ENCODE measurements at places on chromosomes 7 and 10.

DNA sequence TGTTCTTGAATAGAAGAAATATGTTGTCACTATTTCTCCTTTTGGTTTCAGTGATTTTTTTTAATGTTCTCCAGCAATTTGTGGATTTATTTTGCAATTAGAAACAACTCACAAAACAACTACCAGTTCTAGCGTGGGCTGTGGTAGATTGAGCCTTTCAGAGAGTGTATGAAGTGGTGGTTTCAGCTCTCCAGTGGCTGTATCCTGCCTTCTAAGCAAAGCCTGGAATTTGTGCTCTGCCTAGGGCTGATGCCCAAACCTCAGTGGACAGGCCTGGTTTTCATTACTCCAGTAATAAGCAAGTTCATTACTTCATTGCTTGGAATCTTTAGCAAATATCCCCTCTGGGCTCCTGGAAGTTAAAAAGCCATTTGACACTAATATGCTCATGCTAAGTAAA, 35.9 kb downstream of the APBB1IP start:
- peak; percentile 40 for DNase-seq

GRCh38 chr10:132151286-132151950, 35.3 kb upstream of the DPYSL4 start:
- DNase-seq, result no peak

GRCh38 chr7:121178869-121179497, 149.8 kb upstream of the WNT16 start:
- DNase-seq, result no peak

DNA sequence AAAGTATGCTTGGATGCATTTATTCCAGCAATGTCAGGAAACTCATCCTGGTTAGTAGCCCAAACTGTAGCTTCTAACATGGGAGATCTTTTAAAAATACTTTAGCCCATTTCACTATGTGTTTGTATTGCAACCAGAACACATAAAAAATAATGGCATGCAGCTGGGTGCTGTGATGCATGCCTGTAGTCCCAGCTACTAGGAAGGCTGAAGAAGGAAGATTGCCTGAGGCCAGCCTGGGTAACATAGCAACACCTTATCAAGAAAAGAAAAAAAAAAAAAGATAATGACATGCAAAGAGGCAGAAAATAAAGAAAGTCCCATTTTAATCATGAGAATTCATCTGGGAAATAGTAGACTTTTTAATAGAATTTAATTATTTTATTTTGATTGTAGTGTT, 517.0 kb upstream of the TEX47 start:
- no peak for DNase-seq

DNA sequence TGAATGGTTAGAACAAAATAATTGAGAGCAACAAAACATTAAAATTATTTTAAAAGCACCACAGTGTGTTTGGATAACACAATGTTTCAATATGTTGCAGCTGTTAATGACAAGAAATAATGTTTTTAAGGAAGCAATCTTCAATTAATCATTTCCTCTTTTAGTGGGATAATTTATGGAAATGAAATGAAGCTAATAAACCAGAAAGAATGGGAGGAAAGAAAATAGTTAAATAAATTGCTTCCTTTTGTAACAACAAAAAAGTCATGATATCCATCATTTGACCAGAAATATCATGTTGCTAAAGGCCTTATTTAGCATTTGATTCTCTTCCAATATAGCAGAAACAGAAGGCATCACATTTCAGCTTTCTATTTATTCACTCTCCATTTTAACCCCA, 224.5 kb downstream of the SEMA3A start:
- no peak for DNase-seq

DNA sequence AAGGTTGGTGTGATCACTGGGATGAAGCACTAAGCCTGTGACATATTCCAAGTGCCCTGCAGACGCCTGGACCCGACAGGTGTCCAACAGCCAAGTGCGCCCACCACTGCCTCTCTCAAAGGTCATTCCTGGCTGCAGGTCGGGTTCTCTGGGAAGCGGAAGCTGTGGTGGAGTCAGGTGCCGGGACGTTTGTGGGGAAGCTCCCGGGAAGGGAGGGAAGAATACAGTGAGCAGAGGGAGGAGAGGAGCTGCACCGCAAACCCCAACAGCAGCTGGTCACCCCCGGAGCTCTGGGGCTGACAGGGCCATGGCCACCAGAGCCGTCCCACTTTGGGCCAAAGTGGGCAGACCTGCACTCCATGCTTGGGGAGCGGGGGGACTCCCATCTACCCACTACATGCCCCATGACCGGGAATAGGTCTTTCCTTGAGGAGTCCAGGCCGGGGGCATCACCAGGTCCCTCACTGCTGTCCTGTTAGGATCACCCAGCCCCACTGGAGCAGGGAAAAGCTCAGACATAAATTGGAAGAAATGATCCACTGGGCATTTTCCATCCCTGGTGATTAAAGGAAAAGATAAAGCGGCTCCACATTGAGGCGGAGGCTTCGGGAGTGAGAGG, 84.5 kb upstream of the PPP2R2D start:
- no peak for DNase-seq

- DNase-seq, result no peak
Measured at GRCh38 chr7:45687721-45688120, 113.6 kb downstream of the ADCY1 start.

GRCh38 chr10:18140149-18140956, at the start of gene CACNB2:
Gene CACNB2, plus strand, starts transcription at chr10:18140424.
- peak; percentile 31 for DNase-seq

- DNase-seq, result no peak
Measured at GRCh38 chr10:33712825-33713224, 378.4 kb upstream of the NRP1 start.

DNA sequence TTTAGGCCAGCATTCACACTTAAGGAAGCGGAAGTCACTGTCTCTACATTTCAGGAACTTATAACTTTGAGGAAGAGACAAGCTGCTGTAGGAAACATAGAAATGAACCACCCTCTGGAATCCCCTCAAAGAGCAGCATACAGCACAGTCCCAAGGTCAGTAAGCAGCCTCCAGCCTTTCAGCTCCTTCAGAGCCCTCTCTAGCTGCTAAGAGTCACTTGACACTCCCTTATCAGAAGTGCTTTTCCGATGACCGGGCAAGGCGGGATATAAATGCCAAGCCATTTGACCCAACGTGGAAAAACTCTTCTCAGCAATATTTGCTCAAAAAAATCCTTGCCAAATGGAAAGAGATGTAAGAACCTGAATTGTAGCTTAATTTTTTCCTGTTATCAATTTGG, 1284.3 kb downstream of the XPNPEP1 start:
- DNase-seq, result no peak

DNA sequence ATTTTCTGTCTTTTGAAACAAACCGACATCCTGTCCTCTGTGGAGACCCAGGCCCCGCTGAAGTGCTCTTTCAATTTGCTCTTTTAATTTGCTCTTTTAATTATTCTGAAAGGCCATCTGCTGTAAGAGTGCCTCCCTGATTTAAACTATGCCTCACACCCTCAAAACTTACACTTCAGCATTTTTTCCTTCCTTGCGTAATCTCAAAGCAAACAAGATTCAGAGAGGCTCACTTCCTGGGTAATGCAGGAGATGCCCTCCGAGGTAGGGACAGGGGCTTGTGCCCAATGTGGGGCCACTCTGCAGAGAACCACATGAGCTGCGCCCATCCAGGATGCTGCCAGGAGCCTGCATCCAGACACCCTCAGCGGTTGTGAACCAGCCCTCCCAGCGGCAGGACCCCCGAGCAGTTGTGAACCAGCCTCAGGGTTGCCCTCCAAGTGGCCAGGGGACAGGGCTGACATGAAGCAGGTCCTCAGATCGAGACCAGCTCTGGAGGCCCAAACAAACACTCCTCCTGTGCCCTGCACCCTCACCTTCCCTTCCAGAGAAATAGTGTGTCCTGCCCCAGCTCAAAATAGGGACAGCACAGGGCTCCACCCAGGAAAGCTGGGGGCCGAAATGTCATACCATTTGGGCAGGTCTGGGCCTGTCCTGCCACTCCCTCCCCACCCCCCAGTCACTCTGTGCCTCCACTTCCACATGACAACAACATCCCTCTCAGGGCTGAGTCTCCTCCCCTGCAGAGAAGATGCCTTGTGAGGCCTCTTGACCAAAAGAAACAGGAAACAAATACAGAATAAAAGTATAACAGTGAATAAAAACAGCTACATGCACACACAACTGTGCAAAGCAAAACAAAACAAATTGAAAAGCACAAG, 190.4 kb downstream of the PTPRN2 start:
- no peak for DNase-seq

DNA sequence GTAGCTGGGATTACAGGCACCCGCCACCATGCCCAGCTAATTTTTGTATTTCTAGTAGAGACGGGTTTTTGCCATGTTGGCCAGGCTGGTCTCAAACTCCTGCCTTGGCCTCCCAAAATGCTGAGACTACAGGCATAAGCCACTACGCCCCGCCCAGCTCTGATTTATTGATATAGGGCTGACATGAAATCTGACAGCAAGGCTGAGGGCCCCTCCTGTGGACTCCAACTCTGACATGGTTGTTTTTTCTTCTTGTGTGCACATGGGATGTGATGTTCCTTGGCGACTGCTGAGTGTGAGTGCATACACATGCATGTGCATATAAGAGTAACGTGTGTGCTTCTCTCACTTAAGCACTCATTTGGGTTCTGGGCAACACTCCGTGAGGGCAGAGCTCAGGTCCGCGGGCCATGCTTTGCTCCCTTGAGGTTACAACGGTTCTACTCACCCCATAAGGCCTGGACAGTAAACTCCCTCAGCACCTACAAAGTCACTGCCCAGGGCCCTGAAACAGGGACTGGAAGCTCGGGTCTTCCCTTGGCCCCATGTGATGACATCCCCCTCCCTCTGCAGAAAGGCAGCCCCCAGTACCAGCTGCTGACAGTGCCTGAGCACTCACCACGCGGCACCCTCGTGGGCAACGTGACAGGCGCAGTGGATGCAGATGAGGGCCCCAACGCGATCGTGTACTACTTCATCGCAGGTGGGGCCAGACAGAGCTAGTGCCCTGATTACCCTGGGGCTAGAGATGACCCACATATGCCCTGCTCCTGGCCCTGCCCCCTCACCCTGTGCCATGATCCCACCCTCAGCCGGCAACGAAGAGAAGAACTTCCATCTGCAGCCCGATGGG, 33.6 kb upstream of the VSIR start:
- no peak for DNase-seq

Data from fibroblast of skin of right quadriceps (primary cell).